ENCODE measurements at places on chromosomes 3 and 15. TPM values are rescaled to one million over a fixed set of nuclear protein-coding genes. Genes with fewer than 3 reads are reported as not detected.
A peak's percentile ranks its signal among the peaks of the same experiment; 100 is the strongest.

DNA sequence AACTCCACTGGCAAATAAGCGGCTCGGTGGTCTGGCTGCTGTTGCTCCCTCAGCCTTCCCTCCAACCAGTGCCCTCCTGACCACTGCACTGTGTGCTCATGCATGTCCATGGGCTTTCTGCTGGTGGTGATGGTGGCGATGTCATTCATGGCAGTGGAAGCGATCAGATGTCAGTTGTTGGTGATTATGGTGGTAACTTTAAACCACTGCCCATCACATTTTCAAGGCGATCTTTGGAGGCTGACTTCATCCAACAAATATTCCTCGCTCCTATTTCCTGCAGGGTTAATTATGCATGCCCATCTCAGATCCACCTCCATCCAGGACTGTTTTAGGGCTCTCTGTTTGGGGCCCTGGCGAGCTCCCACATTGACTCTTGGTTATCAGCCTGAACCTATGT is 13.4 kb upstream of the HCN4 start:
- H3K27ac ChIP-seq: no peak overlapping the region
- H3K27me3 ChIP-seq: peaks cover 57% of the 10 kb centered on the region
- H3K36me3 ChIP-seq: no peaks in the 10 kb centered on the region

THAP10 gene
- total RNA-seq: 2.7 TPM

STRIT1 gene
- total RNA-seq: not detected

GRCh38 chr3:42077785-42078184 is 13.4 kb upstream of the TRAK1 start:
- H3K4me1 ChIP-seq: peaks cover 45% of the 10 kb centered on the region
- H3K4me3 ChIP-seq: no peak overlapping the region
- H3K36me3 ChIP-seq: no peaks in the 10 kb centered on the region
- no peak for DNase-seq
- no peak overlapping the region for H3K27ac ChIP-seq
- no peaks in the 10 kb centered on the region for H3K27me3 ChIP-seq

DNA sequence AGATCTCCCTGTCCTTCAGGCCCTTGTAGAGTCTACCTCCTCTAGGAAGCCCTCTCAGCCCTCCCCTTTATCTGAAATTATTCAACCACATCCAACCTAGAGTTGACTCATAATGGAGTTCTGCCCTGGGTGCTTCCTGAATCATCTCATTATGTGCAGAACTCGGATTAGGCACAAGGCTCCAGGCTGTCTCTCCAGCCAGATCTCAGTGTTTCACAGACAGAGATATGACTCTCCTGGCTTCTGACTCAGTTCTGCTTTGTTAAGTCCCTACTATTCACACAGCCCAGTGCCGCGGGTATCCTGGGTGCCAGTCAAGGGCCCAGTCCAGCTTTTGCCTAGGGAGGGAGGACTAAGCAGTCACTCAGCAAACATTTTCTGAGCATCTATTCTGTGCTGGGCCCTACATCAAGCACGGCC is 9.3 kb downstream of the STRA6 start:
- no peak for DNase-seq
- H3K4me3 ChIP-seq: no peak overlapping the region
- peaks cover 11% of the 10 kb centered on the region for H3K4me1 ChIP-seq
- H3K27ac ChIP-seq: no peak overlapping the region
- no peaks in the 10 kb centered on the region for H3K27me3 ChIP-seq

DNA sequence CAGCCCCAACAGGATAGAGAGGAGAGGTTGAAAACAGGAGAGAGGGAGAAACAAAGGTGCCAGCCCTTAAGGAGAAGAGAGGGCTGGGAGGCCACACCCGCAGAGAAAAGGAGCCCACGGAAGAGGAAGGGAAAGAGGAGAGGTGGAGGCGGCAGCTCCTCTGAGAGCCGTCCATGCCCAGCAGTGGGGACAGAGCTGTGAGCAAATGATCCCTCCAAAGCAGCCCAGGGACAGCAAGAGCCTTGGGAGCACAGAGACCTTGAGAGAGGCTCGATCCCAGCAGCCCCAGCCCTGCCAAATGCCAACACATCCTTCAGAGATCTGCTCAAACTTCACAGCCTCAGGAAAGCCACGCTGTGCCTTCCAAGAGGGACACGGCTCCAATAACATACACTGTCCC is 66.7 kb upstream of the CORO2B start:
- H3K4me1 ChIP-seq: peaks cover 2% of the 10 kb centered on the region
- DNase-seq: no peak
- no peak overlapping the region for H3K4me3 ChIP-seq
- no peaks in the 10 kb centered on the region for H3K36me3 ChIP-seq

- H3K4me3 ChIP-seq: no peak overlapping the region
- no peaks in the 10 kb centered on the region for H3K4me1 ChIP-seq
- H3K27me3 ChIP-seq: no peaks in the 10 kb centered on the region
Observed at GRCh38 chr3:50430950-50431435, 71.7 kb upstream of the TMEM115 start.

DNA sequence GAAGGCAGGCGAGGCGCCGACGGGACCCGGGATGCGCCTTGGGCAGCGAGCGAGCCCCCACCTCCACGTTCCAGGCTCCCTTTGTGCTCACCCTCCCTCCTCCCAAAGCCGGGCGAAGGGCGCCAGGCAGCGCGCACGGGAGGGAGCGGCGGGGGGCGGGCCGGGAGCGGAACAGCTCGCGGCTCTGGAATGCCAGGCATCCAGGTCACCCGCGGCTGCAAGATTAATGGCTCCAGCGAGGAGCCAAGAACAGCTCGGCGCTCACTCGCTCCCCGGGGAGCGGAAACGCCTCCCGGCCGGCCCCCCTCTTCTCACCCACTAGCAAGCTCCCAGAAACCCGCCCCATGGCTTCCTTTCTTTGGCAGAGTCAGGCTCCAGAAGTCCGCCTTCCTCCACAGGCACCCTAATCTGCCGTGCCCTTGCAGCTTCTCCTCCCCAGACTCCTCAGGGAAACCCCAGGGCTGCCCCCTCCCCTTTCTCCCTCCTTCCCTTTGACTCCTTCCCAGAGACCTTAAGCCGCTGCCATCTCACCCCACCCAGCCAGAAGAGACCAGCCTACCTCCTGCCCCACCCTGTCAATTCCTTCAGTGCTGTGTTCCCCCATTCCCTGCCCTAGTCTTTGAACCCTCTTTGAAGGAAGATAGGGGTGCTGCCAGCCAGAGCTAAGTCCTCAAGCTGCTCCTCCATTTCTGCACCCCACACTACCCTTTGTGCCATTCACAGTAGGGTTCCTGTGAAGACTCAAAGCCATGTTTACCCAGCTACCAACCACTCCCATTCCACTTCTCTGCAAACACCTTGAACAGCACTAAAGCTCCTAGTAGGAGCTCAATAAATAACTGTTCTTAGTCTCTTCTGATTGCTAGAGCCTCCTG is 9.9 kb downstream of the AMOTL2 start:
- H3K27ac ChIP-seq: peak overlapping the region; percentile 92
- H3K27me3 ChIP-seq: no peaks in the 10 kb centered on the region
- H3K4me3 ChIP-seq: peak overlapping the region; percentile 42
- peak; percentile 95 for DNase-seq
- H3K36me3 ChIP-seq: peaks cover 82% of the 10 kb centered on the region

GRCh38 chr3:134395103-134395502 is 20.9 kb upstream of the AMOTL2 start:
- no peaks in the 10 kb centered on the region for H3K36me3 ChIP-seq
- no peak for DNase-seq
- no peaks in the 10 kb centered on the region for H3K27me3 ChIP-seq
- peak overlapping the region; percentile 77 for H3K27ac ChIP-seq

NLGN1 gene
- 3.2 TPM for total RNA-seq

DNA sequence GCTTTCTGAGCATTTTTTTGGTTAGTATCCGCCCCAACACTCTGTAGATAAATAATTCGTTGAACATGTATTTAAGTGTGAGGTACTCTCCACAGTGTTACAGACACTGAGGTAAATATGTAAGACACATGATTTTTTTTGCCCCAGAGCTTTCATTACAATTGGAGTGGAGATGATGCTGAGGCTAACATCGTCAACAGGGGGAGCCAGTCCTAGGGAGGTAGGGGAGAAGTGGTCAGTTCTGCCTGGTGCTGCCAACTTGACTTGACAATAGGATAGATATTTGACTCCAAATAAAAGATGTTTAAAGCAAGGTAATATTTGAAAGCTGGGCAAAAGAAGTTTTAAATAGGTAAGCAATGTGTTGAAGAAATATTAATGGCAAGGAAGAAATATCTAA is 295.7 kb downstream of the UNC13C start:
- DNase-seq: no peak
- H3K4me1 ChIP-seq: no peaks in the 10 kb centered on the region
- no peak overlapping the region for H3K4me3 ChIP-seq
- no peaks in the 10 kb centered on the region for H3K27me3 ChIP-seq
- no peak overlapping the region for H3K27ac ChIP-seq

- H3K27me3 ChIP-seq: no peaks in the 10 kb centered on the region
- no peak overlapping the region for H3K4me3 ChIP-seq
- DNase-seq: no peak
- no peaks in the 10 kb centered on the region for H3K36me3 ChIP-seq
Observed at GRCh38 chr15:35838424-35839111, 292.6 kb upstream of the DPH6 start.

SGO1 gene
- 0.89 TPM for total RNA-seq

DNA sequence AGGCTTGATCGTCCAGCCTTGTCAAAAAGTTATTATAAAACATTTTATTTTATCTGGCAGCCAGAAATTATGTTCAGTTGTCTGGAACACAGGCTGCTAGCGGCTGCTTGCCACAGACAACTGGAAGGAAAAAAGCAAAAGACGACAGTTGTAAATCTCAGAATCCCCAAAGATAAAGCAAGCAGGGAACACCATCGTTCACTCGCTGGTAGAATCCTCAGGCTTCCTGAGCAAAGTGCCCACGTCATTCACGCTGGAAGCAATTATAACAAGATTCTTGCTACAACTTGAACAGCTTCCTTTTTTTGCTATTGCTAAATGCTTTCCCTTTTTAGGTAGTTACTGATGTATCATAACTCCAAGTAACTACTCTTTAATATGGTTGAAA is 33.6 kb downstream of the ADAMTS17 start:
- H3K27ac ChIP-seq: peak overlapping the region; percentile 15
- peak overlapping the region; percentile 6 for H3K4me3 ChIP-seq
- H3K36me3 ChIP-seq: no peaks in the 10 kb centered on the region
- no peaks in the 10 kb centered on the region for H3K27me3 ChIP-seq

GPR87 gene
- total RNA-seq: 34.1 TPM

TMEM207 gene
- total RNA-seq: not detected

GRCh38 chr3:196414469-196414868 is 17.8 kb downstream of the UBXN7 start:
- no peak for DNase-seq
- H3K4me1 ChIP-seq: no peaks in the 10 kb centered on the region
- no peak overlapping the region for H3K4me3 ChIP-seq

- H3K4me1 ChIP-seq: no peaks in the 10 kb centered on the region
- no peak overlapping the region for H3K27ac ChIP-seq
- no peak for DNase-seq
Observed at GRCh38 chr3:24773798-24774197, 279.1 kb upstream of the THRB start.

EOMES gene
- not detected for total RNA-seq

SERINC4 gene
- total RNA-seq: not detected

- no peak overlapping the region for H3K27ac ChIP-seq
- no peaks in the 10 kb centered on the region for H3K36me3 ChIP-seq
- DNase-seq: no peak
- no peak overlapping the region for H3K4me3 ChIP-seq
Observed at GRCh38 chr15:89985111-89985510, 16.0 kb upstream of the ZNF710 start.

GRCh38 chr15:78195735-78196201 is 38.6 kb downstream of the ACSBG1 start:
- no peaks in the 10 kb centered on the region for H3K27me3 ChIP-seq
- no peak for DNase-seq
- no peaks in the 10 kb centered on the region for H3K36me3 ChIP-seq
- H3K4me3 ChIP-seq: no peak overlapping the region
- H3K4me1 ChIP-seq: no peaks in the 10 kb centered on the region

DNA sequence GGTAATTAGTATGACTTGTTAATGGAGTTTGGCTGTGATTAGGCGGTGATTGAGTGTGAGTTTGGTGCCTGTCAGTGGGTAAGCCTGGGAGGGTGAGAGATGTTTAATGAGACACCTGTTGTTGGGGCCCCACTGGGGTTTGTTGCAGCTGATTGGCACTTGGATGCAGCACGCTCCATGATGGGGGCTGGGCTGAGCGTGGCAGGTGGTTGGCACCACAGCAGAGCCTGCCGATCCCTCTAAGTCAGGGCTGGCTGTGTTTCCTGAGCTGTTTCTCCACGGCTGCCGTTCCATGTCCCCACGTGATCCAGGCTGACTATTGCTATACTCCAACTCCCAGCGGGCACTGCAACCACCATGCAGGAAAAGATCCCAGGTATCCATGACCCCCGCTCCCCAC is 93.5 kb upstream of the ARRDC4 start:
- peaks cover 5% of the 10 kb centered on the region for H3K27me3 ChIP-seq
- H3K4me1 ChIP-seq: no peaks in the 10 kb centered on the region
- no peak overlapping the region for H3K4me3 ChIP-seq
- H3K27ac ChIP-seq: no peak overlapping the region
- DNase-seq: no peak

SOX14 gene
- total RNA-seq: not detected

RAB6B gene
- 0.73 TPM for total RNA-seq

AHSG gene
- 0.30 TPM for total RNA-seq

EIF2B5 gene
- 70.9 TPM for total RNA-seq

DNA sequence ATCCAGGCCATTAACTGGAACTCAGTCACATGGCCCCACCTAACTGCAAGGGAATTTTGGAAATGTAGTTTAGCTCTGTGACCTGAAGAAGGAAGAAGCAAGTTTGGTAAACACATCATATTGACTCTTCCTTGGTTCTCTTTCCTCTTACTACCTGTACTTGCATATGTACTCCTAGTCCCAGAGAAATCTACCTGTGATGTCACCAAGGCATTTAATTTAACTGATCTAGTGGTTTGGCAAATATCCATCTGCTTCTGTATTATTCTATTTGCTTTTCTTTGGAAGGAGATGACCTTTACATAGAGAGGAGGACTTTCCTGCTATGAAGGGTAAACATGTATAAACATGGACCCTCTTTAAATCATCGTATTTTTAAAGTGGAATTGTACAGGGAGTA is 150.8 kb downstream of the TMEM108 start:
- no peaks in the 10 kb centered on the region for H3K4me1 ChIP-seq
- H3K4me3 ChIP-seq: no peak overlapping the region
- DNase-seq: no peak
- no peaks in the 10 kb centered on the region for H3K36me3 ChIP-seq
- H3K27me3 ChIP-seq: no peaks in the 10 kb centered on the region
- H3K27ac ChIP-seq: no peak overlapping the region

- no peak overlapping the region for H3K27ac ChIP-seq
- H3K4me1 ChIP-seq: no peaks in the 10 kb centered on the region
- no peaks in the 10 kb centered on the region for H3K36me3 ChIP-seq
Observed at GRCh38 chr3:20561166-20561565, 375.2 kb upstream of the SGO1 start.

DNA sequence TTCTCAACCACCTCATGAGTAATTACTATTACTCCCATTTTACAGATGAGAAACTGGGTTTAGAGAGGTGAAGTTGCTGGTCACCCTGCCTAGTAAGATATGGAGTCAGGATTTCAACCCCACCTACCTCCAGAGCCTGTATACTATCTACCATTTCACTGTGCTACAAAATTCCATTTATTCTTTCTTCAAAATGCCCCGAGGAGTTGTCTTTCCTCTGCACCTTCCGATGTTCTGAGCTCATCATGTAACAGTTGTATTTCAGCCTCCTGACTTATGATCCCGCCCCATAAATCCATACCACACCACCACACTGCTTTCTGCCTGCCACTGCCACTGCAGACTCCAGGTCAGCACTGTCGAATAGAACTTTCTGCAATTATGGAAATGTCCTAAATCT is 71.3 kb upstream of the SLC25A36 start:
- no peak for DNase-seq
- no peaks in the 10 kb centered on the region for H3K27me3 ChIP-seq
- no peak overlapping the region for H3K27ac ChIP-seq
- no peaks in the 10 kb centered on the region for H3K36me3 ChIP-seq
